H9 (cell line): ENCODE measurements at places on chromosomes 11 and 22. TPM values are rescaled to one million over a fixed set of nuclear protein-coding genes. Genes with fewer than 3 reads are reported as not detected.

GRCh38 chr11:61024938-61025820 is 53.7 kb downstream of the CD6 start:
- H3K27me3 ChIP-seq, result peaks cover 3% of the 10 kb centered on the region; the same call in 1 of the 2 replicates
- no peak overlapping the region for H3K27ac ChIP-seq
- H3K36me3 ChIP-seq, result no peaks in the 10 kb centered on the region
- no peaks in the 10 kb centered on the region; the same call in 1 of the 2 replicates for H3K4me1 ChIP-seq

RFPL1 gene
- not detected in 2 replicates for total RNA-seq

APOBEC3B gene
- 28.1 and 29.0 TPM in 2 replicates for total RNA-seq

- no peaks in the 10 kb centered on the region for H3K27me3 ChIP-seq
- DNase-seq, result no peak
- H3K27ac ChIP-seq, result no peak overlapping the region
- no peaks in the 10 kb centered on the region for H3K36me3 ChIP-seq
- H3K4me3 ChIP-seq, result no peak overlapping the region
Observed at GRCh38 chr11:3942160-3942955, 86.9 kb downstream of the STIM1 start.

OR8A1 gene
- total RNA-seq, result not detected in 2 replicates

- no peaks in the 10 kb centered on the region for H3K27me3 ChIP-seq
- no peak overlapping the region for H3K4me3 ChIP-seq
- no peaks in the 10 kb centered on the region for H3K36me3 ChIP-seq
- H3K4me1 ChIP-seq, result no peaks in the 10 kb centered on the region
Observed at GRCh38 chr11:30125456-30125855, 105.4 kb upstream of the FSHB start.

GRCh38 chr11:44309478-44310205 is at the start of gene ALX4:
TSS of gene ALX4 (minus strand) at chr11:44310139. CDS start at chr11:44310062, 77 bp downstream.
- DNase-seq, result peak; percentile 83
- H3K27me3 ChIP-seq, result peaks cover 96% of the 10 kb centered on the region
- no peaks in the 10 kb centered on the region; the same call in 1 of the 2 replicates for H3K36me3 ChIP-seq
- no peak within 1 kb of the TSS for H3K27ac ChIP-seq
- no peaks in the 10 kb centered on the region; the same call in 1 of the 2 replicates for H3K4me1 ChIP-seq

GRCh38 chr11:112162761-112163546 is 940 bp downstream of the IL18 start:
- no peak for DNase-seq
- H3K4me1 ChIP-seq, result peaks cover 3% of the 10 kb centered on the region; the same call in 1 of the 2 replicates
- no peaks in the 10 kb centered on the region for H3K27me3 ChIP-seq
- H3K4me3 ChIP-seq, result no peak overlapping the region

GRCh38 chr22:30425616-30426387 is at the start of gene MTFP1:
TSS of gene MTFP1 (plus strand) at chr22:30425768. CDS start at chr22:30425880, 112 bp downstream.
- H3K4me3 ChIP-seq, result peak within 1 kb of the TSS; percentile 87
- no peaks in the 10 kb centered on the region for H3K27me3 ChIP-seq
- peaks cover 30% of the 10 kb centered on the region for H3K36me3 ChIP-seq
- H3K27ac ChIP-seq, result no peak within 1 kb of the TSS

APLP2 gene
- 323 and 328 TPM in 2 replicates for total RNA-seq

DNA sequence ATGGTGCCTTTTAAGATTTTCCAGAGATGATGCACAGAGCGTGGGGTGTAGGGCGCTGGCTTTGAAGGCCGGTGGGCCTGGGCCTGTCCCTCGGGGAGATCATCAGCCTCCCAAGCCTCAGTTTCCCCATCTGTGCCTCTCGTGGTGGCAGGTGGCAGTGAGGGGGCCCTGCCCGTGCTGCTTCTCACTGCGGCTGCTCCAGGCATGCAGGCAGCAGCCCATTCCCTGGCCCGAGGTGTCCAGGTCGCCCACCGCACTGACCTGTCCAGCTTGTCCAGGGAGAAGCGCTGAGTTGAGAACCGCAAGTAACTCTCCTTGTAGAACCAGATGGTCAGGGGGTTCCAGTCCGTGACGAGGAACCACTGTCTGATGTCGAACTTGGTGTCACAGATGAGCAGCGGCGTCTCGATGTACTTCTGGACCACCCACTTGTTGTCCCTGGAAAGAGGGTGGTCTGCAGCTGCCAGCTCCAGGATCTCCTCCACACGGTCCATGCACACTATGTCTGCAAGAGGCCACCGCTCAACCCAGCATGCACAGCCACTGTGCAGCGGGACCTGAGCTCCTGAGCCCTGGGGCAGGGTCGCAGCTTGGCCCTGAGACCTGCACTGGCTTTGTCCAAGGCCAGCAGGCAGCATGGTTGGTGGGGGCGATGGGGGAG is 20.5 kb upstream of the IL17REL start:
- H3K36me3 ChIP-seq, result no peaks in the 10 kb centered on the region
- no peaks in the 10 kb centered on the region for H3K4me1 ChIP-seq
- H3K27me3 ChIP-seq, result peaks cover 2% of the 10 kb centered on the region; the same call in 1 of the 2 replicates
- no peak overlapping the region for H3K27ac ChIP-seq
- no peak for DNase-seq

TIGD3 gene
- 0.66 and 1.2 TPM in 2 replicates for total RNA-seq

OR8G1 gene
- not detected in 2 replicates for total RNA-seq

DNA sequence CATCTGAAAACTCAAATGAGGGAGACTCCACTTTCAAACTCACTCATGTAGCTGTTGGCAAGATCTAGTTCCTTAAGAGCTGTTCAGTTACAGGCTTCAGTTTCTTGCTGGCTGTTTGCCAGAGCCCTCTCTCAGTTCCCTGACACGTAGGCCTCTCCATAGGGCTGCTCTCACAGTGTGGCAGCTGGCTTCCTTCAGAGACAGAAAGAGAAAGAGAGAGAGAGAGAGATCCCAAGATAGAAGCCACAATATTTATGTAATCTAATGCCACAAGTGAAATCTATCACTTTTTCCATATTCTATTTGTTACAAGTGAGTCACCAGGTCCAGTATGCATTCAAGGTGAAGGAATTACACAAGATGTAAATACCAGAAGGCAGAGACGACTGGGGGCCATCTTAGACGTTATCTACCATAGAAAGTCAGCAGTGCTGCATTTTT is 168.8 kb downstream of the RCN1 start:
- H3K27me3 ChIP-seq, result no peaks in the 10 kb centered on the region
- H3K36me3 ChIP-seq, result peaks cover 19% of the 10 kb centered on the region
- no peak overlapping the region for H3K4me3 ChIP-seq
- peaks cover 4% of the 10 kb centered on the region; the same call in 1 of the 2 replicates for H3K4me1 ChIP-seq
- DNase-seq, result no peak

MAP6 gene
- total RNA-seq, result 0.48 and 0.77 TPM in 2 replicates

KRTAP5-3 gene
- total RNA-seq, result not detected in 2 replicates

- H3K36me3 ChIP-seq, result no peaks in the 10 kb centered on the region
- peak overlapping the region; percentile 81; the same call in 2 of the 3 replicates for H3K4me3 ChIP-seq
- no peaks in the 10 kb centered on the region for H3K4me1 ChIP-seq
- DNase-seq, result no peak
- no peak overlapping the region for H3K27ac ChIP-seq
- no peaks in the 10 kb centered on the region for H3K27me3 ChIP-seq
Observed at GRCh38 chr22:24593836-24594568, 1.1 kb upstream of the LRRC75B start.

- H3K36me3 ChIP-seq, result no peaks in the 10 kb centered on the region; the same call in 2 of the 3 replicates
- no peak overlapping the region for H3K4me3 ChIP-seq
- H3K4me1 ChIP-seq, result no peaks in the 10 kb centered on the region
- H3K27me3 ChIP-seq, result no peaks in the 10 kb centered on the region
- no peak for DNase-seq
Observed at GRCh38 chr22:48754611-48755058, 1073.0 kb downstream of the BRD1 start.

DNA sequence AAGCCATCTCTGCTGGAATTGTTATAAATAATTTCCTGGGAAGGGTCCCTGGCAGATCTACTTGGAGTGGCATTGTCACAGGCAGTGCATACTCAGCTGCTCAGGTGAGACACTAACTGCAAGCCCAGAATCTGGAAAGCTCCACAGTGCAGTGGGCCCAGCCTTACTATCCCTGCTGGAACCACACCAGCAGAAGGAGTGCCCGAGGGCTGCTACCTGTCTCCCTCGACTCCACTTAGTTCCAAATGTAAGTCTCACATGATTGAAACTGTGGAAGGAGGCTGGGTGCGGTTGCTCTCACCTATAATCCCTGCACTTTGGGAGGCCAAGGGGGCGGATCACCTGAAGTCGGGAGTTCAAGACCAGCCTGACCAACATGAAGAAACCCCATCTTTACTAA is 14.3 kb upstream of the SYVN1 start:
- no peak overlapping the region for H3K27ac ChIP-seq
- no peak overlapping the region for H3K4me3 ChIP-seq
- H3K36me3 ChIP-seq, result no peaks in the 10 kb centered on the region
- no peaks in the 10 kb centered on the region for H3K4me1 ChIP-seq

CWC15 gene
- total RNA-seq, result 76.9 and 89.2 TPM in 2 replicates

DNA sequence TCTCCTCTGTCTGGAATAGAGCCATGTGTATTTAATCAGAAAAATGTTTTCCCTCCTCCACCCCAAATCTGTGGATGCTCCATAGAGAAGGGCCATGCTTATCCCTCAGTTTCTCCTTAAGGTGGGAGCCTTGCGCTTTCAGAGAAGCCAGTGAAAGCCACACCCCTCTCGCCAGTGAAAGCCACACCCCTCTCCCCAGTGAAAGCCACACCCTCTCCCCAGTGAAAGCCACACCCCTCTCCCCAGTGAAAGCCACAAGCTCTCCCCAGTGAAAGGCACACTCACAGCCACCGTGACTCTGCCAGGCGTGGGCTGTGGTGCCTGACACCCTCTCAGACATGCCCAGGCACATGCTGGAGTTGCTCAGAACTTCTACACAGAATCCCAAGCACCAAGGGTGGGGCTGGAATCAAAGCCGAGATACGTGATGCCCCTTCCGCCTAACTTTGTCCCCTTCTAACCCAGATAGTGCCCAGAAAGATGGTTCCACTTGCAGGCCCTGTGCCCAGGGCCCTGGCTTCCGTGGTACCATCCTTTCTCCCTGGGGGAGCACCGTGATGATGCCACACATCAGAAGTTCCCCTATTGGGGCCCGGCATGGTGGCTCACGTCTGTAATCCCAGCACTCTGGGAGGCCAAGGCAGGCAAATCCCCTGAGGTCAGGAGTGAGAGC is 16.5 kb upstream of the PRR5 start:
- H3K27me3 ChIP-seq, result no peaks in the 10 kb centered on the region
- no peak overlapping the region for H3K4me3 ChIP-seq
- H3K36me3 ChIP-seq, result no peaks in the 10 kb centered on the region
- no peaks in the 10 kb centered on the region for H3K4me1 ChIP-seq
- H3K27ac ChIP-seq, result no peak overlapping the region

DNA sequence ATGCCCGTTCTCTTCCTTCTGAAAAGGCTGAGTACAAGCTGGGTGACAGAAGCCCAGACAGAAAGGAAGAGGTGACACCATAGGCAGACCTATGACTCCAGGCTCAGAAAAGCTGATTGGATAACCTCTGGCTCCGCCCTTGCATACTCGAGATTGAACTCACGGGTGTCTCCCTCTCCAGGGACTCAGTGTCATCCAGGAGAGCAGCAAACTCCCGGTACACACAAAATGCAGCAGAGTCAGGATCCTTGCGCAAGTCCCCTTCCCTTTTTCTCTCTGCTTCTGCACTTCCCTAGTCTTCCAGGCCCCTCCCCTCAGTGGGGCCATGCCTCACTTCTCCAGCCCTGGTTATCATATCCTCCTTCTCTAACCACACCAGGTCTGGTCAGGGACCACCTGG is 9.8 kb downstream of the SCN4B start:
- H3K36me3 ChIP-seq, result no peaks in the 10 kb centered on the region
- DNase-seq, result no peak
- H3K4me3 ChIP-seq, result no peak overlapping the region
- no peaks in the 10 kb centered on the region for H3K4me1 ChIP-seq

DNA sequence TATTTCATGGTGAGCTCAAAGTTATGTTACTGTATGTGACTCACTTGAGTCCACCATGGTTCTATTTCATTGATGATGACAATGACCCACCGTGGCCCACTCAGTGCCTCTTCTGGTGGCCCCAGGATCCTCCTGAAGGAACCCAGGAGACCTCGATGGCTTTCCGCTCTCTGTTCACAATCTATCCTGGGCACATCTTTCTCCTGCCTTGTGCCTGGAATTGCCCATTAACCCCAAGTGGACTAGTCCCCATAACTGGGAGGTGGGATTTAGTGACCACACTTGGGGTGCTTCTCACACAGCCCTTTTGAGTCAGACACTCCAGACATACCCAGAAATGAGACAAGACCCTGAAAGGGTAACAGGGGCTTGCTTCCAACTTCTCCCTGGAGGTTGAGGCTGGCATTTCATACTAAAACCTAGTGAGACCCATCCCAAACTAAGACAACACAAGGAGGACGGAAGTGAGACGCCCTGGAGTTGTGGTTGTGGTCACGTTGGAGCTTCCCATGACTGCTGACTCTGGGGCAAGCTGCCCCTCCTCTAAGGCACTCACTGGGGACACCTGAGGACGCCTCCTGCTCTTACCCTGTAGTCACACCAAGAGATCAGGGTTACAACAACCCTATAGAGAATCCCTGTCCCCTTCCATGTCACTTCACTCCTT is 22.1 kb downstream of the IGLL5 start:
- H3K36me3 ChIP-seq, result no peaks in the 10 kb centered on the region
- H3K4me1 ChIP-seq, result no peaks in the 10 kb centered on the region
- H3K27ac ChIP-seq, result no peak overlapping the region
- H3K4me3 ChIP-seq, result no peak overlapping the region
- no peak for DNase-seq
- peaks cover 9% of the 10 kb centered on the region; the same call in 1 of the 2 replicates for H3K27me3 ChIP-seq

TMEM218 gene
- total RNA-seq, result 14.3 and 15.2 TPM in 2 replicates

DNA sequence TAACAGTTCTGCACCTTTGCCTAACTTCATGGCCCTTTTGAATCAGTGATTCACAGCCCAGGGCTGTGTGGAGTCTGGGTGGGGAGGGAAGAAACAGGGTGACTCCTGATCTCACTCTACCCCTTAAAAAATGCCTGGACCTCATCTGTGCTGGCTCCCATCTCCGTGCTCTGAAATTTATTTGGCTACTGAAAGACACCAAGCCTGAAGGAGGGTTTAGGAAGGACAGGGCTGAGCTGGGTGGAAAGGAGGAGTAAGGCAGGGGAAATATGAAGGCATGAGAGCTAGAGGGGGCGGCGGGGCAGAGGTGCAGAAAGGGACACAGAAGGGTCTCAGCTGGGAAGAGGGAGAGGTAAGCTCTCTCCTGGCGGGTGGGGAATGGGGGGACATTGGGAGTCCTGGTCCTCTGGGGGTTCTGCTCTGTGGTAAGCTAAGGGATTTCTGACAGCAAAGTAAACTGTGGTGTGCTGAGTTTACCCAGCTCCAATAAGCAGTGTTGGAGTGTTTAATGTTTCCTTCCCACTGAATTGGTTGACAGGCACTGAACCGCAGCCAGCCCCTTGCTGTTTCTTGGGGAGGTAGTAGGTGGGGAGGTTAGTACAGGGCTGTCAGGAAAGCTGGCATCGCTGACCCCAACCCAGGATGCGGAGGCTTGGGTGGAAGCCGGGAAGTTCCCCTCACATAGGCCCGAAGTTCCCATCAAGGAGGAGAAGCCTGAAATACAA is 71.1 kb downstream of the RPUSD4 start:
- H3K4me1 ChIP-seq, result peaks cover 4% of the 10 kb centered on the region; the same call in 1 of the 2 replicates
- no peak overlapping the region for H3K27ac ChIP-seq
- no peaks in the 10 kb centered on the region for H3K36me3 ChIP-seq
- no peak overlapping the region for H3K4me3 ChIP-seq
